ENCODE measurements at places on chromosomes 7 and 10.

DNA sequence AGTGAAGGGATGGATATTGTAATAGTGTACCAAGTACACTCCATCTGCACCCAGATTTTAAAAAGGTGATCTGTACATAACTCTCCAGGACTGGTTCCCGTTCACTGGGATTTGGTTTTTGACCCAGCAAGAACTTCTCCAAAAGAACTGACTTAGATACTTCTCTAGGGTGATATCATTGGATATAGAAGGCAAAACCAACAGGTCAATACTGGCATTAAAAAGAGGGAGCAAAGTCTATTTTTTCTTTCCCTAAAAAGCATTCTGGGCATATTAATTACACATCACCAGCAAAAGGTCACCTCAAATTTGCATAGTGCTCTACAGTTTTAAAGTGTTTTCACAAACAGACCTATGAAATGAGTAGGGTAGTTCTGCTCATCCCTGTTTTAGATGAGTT, 3.5 kb downstream of the MYPN start:
- DNase-seq, result no peak

DNA sequence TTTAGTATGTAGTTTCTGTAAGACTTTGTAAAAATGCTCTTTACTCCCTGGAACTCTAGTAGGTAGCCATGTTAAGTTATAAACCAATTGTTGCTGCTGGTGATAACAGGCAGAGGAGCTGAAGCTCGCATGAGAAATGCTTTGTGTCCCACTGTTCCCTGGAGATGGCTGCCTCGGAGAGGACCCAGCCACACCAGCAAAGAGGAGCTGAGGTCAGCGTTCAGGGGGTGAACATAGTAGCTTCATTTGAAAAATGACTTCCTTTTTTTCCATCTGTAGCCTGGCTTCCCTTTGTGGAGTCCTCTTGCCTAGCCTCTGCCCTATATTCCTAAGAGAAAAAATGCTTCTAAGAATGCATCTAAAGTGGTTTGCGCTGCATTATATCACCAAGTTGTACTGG, 20.3 kb downstream of the CELF2 start:
- DNase-seq, result no peak

DNA sequence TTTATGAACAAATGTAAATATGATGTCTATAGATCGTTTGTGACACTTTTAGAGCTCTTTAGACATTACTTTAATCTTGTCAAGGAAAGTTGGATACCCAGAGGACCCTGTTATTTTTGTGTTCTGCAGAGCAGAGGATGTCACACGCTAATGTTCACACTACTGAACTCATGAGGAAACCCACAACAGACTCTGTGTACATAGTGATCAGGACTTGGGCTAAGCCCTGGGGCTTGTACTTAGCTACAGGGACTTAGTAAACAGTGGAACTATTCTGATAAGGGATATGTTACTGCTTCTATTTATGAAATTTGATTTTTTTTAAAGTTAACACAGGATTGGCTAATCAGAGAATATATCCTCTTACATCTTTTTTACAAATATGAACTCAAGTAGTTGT, 36.1 kb upstream of the ZNF518A start:
- DNase-seq, result no peak

GRCh38 chr10:30750971-30751677, 121.6 kb upstream of the LYZL2 start:
- no peak for DNase-seq

DNA sequence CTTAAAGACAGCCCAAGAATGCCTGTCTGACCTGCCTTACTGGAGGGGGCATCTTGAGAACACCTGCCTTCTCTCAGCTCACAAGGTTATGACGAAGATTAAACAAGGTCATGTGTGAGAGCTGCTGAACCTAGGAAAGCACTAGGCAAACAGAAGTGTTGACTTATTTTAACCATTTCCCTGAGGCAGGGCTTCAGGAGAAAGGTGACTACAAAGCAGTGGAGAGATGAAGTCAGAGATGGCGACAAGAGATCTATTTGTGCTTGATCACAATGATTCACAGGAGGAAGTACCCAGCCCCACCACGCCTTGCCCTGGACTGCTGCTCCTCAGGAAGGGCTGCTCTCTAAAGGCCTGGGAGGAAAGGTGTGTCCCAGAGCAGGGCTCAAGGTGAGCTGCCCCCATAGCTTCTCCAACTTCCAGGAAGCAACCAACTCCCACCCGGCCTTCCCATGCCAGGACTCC, 27.8 kb downstream of the STN1 start:
- DNase-seq, result no peak

GRCh38 chr7:157682064-157682945, 345.5 kb downstream of the DNAJB6 start:
- no peak for DNase-seq

GRCh38 chr10:125797424-125797823, 21.8 kb upstream of the MMP21 start:
- no peak for DNase-seq

GRCh38 chr7:102864958-102865357, 47.8 kb upstream of the LRRC17 start:
- no peak for DNase-seq

- no peak for DNase-seq
Observed at GRCh38 chr7:36806891-36807290, 82.6 kb upstream of the AOAH start.

- no peak for DNase-seq
Observed at GRCh38 chr10:6351495-6351894, 148.8 kb downstream of the PFKFB3 start.

DNA sequence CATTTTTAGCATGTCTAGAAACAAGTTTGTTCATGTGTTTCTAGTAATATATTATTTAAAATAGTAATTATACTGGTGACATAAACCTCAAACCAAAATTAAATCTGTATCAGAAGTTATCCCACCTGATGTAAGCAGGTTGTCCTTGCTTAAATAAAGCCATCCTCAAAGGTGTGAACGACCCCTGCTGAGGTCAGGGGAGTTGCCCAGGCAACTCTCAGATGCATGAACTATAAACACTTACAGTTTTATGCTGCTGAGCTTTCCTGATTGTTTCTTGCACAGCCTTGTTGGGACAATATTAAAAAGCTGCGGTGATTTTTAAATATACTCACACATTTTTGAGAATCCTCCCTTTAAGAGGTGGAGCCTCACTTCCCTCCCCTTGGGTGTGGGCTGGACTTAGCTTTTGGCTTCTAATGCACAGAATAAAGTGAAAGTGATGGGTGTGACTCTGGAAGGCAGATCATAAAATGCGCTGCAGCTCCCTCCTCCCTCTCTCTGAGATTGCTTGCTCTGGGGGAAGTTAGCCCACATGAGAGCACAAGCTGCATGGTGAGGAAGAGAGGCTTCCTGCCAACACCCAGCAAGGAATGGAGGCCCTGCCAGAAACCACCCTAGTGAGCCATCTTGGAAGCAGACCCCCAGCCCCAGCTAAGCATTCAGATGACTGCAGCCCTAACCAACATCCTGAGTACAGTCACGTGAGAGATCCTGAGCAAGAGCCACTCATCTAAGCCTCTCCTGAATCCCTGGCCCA, 152.7 kb downstream of the SKIDA1 start:
- no peak for DNase-seq

- DNase-seq, result no peak
Observed at GRCh38 chr10:5971315-5971832, 6.0 kb downstream of the IL15RA start.

GRCh38 chr10:42980553-42981357, 96.1 kb upstream of the RET start:
- DNase-seq, result no peak

- DNase-seq, result no peak
Observed at GRCh38 chr7:142556740-142557139, 192.5 kb upstream of the PRSS1 start.

- no peak for DNase-seq
Observed at GRCh38 chr10:124265776-124266467, 152.8 kb downstream of the OAT start.
